Pulmonary artery endothelial cell (primary cell): ENCODE measurements at places on chromosomes 6 and 20. TPM values are rescaled to one million over a fixed set of nuclear protein-coding genes. Genes with fewer than 3 reads are reported as not detected.

DNA sequence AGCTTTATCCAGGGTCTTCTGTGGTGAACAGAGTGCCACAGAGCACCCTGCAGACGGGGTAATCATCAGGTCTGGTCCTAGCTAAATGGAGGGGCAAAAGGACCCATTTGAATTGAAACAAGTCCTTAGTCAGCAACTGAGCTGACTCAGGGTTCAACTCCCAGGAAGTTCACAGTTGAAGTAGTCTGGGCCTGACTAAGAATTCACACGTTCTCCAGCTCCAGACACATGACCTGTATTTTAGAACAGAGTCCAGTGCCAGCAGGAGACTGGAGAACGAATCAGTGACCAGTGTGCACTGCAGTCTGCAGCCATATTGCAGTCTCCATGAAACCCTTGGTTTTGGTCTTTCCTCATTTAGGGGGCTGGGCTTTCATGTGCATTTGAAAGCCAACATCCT is 85.2 kb downstream of the ELOVL4 start:
- no peak for DNase-seq

- DNase-seq: no peak
These were observed 180.1 kb upstream of the CST7 start for GRCh38 chr20:24768713-24769601.

DNA sequence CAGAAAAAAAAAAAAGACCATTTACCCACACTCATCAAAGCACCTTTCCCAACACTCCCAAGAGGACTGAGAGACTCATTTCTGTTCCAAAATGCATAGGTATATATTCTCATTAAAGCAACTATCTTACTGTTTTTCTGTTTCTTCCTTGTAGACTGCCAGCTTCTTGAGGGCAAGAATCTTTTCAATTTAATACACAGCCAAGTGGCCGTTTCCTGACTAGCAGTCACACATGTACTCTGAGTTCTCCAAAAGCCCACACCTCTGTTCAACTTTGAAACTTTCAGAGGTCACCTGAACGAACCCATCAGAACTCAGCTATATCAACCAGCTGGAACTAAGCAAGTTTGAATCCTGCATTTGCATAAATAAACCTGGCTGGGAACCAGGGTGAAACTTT is 92.7 kb downstream of the DTNBP1 start:
- no peak for DNase-seq

- DNase-seq: no peak
These were observed 5.6 kb upstream of the TREML4 start for GRCh38 chr6:41222513-41222912.

DNA sequence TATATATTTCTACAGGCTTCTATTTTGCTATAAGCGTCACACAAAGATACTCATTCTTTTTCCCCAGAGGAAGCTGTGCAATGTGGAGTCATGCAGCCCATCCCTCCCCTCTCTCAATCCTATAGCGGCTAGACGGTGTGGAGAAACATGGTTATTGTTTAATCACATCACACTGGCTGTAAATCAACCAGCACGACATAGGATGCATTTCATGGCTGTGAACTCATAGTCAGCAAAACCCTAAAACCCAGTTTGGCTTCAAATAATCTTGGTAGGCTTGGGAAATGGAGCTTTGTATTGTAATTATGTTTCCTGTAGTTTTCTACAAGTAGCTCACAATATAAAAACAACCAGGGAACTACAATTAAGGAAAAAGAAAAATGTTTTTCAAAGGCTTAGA is 16.8 kb downstream of the FOXC1 start:
- no peak for DNase-seq

GRCh38 chr6:139294090-139294489 is 2.3 kb upstream of the TXLNB start:
- no peak for DNase-seq

DNA sequence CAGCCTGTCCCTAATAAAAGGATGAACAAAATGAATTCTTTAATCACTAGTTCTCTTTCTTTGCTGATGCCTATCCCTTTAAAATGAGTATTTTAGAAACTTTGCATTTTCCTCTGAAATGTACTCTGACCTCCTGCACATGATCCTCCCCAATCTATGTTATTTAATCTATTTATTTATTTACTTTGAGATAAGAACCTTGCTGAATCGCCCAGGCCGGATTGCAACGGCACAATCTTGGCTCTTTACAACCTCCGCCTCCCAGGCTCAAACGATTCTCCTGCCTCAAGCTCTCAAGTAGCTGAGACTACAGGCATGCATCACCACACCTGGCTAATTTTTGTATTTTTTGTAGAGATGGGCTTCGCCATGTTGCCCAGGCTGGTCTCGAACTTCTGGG is 27.9 kb downstream of the ADTRP start:
- DNase-seq: no peak

DNA sequence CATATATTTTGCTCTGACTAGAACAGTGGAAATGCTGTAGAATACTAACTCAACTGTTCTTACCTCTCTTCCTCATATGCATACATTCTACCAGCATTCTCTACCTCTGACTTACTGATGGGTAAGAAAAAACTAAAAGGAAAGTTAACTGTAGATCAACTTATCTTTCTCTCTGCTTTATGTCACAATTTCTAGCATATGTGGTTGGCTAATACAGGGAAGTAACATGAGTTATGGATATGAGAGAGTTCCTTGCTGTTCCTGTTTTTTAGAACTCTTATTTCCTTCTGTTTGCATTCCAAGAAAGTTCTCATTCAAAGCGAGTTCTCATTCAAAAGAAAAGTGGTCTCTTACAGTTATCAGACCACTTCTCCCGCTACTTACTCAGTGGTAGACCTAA is 226.8 kb upstream of the SGK1 start:
- DNase-seq: no peak

- no peak for DNase-seq
These were observed 18.8 kb downstream of the MRAP2 start for GRCh38 chr6:84052204-84052882.

DNA sequence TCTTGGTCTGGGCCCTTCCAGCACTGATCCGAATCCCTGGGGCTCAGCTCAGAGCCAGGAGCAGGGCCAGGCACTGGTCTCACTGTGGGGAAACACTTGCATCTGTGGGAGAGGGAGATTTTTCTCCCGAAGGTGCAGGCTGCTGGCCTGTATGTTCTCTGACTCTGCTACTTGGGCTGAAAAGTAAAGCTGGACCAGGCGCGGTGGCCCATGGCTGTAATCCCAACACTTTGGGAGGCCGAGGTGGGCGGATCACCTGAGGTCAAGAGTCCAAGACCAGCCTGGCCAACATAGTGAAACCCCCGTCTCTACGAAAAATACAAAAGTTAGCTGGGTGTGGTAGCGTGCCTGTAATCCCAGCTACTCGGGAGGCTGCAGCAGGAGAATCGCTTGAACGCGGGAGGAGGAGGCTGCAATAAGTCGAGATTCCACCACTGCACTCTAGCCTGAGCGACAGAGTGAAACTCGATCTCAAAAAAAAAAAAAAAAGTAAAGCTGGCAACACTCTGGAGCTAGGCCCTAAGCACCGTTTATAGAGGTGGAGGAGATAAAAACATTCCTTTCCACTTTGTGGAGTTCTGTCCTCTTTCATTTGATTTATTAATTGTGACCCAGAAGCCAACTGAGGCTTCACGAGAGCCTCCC is 41.7 kb downstream of the JPH2 start:
- DNase-seq: no peak

DNA sequence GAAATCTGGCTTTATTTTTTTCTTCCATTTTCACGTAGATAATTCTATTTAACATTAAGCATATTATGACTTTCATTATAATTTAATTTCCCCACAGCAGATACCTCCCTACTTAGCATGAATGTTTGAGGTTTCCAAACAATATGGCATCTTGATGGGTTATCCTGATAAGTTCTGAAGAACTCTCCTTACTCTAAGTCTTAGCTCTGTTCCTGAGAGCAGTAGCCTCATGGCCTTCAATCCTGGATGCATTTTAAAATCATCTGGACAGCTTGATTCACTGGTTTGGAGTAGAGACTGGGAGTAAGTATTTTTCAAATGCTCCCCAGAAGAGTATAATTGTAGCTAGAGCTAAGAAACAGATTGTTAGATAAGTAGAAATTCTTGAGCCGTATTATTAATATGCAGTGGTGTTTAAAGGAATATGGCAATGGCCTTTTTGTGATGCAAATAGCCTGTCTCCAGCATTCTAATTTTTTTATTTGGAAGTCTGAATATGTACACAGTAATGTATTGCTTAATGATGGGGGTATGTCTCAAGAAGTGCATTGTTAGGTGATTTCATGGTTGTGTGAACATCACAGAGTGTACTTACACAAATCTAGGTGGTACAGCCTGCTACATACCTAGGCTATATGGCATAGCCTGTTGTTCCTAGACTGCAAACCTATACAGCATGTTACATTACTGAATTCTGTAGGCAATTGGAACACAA is 110.5 kb upstream of the EEF1E1 start:
- DNase-seq: no peak

DNA sequence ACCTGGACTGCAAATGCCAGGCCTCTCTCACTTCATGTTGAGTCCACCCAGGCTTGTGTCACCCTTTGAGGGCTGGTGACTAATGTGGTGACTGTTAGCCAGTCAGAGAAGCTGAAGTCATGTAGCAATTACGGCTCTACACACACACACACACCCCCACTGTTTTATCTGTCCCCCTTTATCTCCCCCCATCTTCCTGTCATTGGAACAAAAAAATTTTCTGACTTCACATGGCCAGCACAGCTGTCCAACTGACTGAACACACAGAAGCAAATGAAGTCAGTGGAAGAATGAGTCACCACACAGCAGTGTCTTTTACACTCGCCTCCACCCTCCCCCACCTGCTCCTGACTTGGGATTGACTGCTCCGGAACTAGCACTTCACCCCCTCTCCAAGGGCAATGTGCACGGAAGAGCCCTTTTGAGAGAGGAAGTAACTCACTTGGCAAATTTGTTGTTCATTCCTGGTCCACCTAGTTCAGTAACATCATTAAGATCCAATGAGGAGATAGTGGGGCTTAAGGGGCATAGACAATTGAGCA is 198.0 kb downstream of the RNF144B start:
- DNase-seq: peak; percentile 37

DNA sequence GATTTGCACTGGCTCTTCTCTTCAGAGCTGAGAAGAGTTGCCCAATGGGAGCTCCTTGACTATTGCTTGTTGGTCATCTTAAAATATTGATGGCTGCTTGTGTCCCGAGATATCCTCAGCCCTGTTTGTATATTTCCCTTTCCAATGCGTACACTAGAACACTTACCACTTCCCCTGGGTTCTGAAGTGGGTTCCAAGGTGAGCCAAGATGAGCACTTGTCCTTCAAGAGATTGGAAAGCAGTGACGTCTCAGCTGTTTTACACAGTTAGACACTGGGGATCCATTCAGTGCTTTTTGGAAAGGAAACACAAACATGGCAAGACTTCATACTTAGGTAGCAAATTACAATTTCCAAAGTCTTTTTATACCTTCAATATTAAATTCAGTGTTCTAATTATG is 716.4 kb upstream of the CITED2 start:
- no peak for DNase-seq

- DNase-seq: no peak
These were observed 10.3 kb downstream of the SLC2A4RG start for GRCh38 chr20:63749597-63750508.

- no peak for DNase-seq
These were observed 24.2 kb downstream of the TFAP2A start for GRCh38 chr6:10390495-10391298.

DNA sequence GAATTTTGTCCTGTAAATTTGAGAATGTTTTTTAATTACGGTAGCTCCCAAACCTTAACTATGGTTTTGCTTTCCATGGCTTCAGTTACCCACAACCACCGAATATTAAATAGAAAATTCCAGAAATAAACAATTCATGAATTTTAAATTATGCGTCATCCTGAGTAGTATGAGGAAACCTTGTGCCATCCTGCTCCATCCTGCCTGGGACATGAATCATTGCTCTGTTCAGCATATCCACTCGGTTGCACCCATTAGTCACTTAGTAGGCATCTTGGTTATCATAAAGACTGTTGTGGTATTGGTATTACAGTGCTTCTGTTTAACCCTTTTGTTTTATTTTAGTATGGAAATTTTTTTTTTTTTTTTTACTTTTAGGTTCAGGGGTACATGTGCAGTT is 39.7 kb downstream of the KCNS1 start:
- peak; percentile 24 for DNase-seq

GRCh38 chr20:47318027-47318585 is 38.4 kb downstream of the ZMYND8 start:
- DNase-seq: no peak

DNA sequence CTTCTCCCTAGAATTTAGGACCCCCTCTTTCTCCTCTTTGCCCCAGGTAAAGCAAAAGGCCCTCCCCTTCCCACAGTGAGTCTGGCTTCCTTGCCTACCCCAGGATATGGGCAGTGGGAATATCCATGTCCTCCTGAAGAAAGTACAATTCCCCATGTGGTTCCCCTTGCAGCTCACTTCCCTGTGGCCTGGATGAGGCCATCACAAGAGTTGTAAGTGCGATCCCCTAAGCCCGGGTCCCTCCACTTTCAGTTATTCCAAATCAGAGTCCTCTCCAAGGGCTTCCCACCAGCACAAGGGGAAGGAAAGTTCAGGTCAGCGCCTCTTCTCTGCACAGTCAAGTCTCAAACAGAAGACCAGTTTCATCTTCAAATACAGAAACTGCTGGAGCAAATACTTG is 10.2 kb upstream of the PTPN1 start:
- DNase-seq: no peak

DNA sequence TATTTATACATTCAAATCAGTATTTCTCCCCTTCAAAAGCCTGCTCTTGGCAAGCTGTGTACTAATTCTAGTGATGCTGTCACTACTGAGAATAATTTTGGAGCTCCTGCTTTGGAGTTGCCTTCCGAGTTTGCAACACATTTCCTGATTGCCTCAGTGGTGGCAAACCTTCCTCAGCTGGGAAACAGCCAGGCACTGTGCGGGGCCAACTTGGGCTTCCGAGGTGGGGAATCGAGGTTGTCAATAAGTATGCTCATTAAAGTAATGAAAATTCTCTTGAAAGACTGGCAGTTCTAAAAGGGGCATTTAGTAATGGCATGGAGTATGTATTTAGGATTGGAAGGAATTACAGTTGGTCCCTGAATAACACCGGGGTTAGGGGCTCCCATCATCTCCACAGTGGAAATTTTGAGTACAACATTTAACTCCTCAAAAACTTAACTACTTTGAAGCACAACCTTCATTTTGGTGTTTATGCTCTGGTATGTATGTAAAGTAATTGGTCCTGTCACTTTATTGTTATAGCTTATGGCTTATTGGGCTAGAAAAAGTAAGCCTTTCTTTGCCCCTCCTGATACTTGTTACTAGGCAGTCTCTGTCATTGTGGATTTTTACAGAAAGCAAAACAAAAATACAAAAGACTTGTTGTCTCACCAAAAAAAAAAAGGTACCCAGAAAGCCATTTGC is 2.7 kb downstream of the PAQR8 start:
- DNase-seq: no peak

- DNase-seq: no peak
These were observed 42.5 kb downstream of the SLC2A12 start for GRCh38 chr6:134009876-134010275.

GRCh38 chr6:109291902-109292301 is 90.4 kb downstream of the CD164 start:
- DNase-seq: no peak

The NRSN1 gene
- not detected in 2 replicates for total RNA-seq

The RSPO4 gene
- not detected in 2 replicates for total RNA-seq

The RBM12 gene
- 64.1 and 70.8 TPM in 2 replicates for total RNA-seq

The ZNF337 gene
- 14.2 and 19.3 TPM in 2 replicates for total RNA-seq

The CRISP2 gene
- total RNA-seq: not detected in 2 replicates

The SCRT2 gene
- not detected in 2 replicates for total RNA-seq

The FLRT3 gene
- total RNA-seq: 0.07 and 0.18 TPM in 2 replicates

The SH3BGRL2 gene
- total RNA-seq: 24.4 and 26.3 TPM in 2 replicates
